Bronchial epithelial cell (primary cell): ENCODE measurements at places on chromosomes 6 and 20.

GRCh38 chr6:37313723-37314486 lies 39.9 kb upstream of the RNF8 start:
- DNase-seq, result no peak

DNA sequence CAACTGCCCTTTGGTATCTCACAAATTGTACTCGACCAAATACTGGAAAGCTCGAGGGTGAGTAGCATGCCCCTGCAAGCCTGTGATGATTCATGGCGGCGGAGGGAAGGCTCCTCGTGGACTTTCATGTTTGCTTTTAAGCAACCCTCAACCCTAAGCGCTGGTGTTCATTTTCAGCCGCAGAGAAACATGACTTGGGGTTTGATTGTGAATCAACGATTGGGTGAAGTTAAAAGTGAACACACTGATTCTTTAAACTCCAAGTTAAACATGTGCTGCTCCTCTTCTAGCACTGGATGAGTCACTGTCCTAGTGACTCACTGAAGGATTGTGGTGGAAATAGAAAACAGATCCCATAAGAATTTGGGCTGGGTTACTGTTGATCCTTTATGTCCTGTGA lies 8.3 kb downstream of the CD109 start:
- peak; percentile 100 for DNase-seq

GRCh38 chr20:62293111-62293784 lies 9.5 kb upstream of the ADRM1 start:
- no peak for DNase-seq

DNA sequence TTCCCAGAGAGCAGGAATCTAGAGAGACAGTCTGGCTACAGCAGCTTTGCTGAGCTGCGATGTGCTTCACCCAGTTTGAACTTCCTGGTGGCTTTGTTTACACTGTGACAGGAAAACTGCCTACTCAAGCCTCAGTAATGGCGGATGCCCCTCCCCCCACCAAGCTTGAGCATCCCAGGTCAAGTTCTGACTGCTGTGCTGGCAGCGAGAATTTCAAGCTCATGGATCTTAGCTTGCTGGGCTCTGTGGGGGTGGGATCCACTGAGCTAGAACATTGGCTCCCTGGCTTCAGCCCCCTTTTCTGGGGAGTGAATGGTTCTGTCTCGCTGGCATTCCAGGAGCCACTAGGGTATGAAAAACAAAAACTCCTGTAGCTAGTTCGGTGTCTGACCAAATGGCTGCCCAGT lies 91.0 kb upstream of the ESR1 start:
- DNase-seq, result peak; percentile 44

DNA sequence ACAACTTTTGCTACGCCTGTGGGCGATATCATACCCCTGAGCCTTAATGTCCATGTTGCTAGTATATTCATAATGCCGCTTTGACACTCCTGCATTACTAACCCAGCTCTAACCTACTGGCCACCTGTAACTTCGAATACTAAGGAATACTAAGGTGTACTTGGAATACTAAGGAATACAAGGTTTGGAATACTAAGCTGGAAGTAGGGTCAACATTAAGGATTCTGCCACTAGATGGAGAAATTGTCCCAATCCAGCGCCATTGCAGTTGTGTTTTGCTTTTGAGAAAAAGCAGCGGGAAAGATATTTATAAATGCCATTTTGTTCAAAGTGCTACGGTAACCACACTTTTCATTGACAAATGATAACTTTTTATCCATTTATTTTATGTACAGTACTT lies 10.7 kb downstream of the TBXT start:
- no peak for DNase-seq

GRCh38 chr6:14671261-14671681 lies 553.7 kb downstream of the CD83 start:
- peak; percentile 97 for DNase-seq

GRCh38 chr6:101392586-101393230 lies 800 bp upstream of the GRIK2 start:
- DNase-seq, result no peak

DNA sequence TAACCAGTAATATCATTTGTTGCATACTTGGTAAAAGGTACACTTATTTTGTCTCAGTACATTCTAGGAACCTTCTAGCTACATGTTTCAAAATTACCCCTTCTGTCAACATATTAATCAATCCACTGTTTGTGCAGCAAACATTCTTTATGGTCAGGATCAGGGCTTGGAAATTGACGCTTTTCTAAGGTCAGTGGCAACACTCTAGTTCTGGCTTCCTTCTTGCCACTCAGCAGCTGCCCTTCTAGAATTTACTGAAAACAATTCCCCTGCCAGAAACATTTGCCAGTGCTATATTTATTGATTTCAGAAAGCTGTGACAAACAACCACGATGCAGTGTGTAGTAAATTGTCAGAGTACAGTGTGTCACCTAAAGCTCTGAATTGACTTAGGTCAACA lies 84.7 kb upstream of the FBXL4 start:
- no peak for DNase-seq

GRCh38 chr20:31967830-31968249 lies at the start of gene XKR7:
Gene XKR7, plus strand, starts transcription at chr20:31968151. Its CDS starts 25 bp downstream, at chr20:31968176.
- DNase-seq, result no peak

DNA sequence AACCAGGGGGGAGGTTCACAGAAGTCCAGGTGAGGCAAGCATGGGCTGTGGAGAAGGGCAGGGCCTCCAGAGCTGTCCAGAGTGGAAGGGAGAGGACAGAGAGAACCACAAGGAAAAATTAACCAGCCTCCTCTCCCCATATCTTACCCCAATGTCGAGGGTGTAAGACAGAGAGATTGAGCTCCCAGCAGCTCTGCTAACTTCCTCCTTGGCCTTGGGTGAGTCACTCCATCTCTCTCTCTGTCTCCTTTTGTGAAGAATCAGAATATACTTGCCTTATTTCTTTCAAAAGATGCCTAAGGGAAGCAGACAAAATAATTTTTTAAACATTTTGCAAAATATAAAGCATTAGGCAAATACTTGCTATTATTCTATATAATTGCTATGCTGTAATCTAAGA lies 58.3 kb upstream of the IYD start:
- DNase-seq, result peak; percentile 33

DNA sequence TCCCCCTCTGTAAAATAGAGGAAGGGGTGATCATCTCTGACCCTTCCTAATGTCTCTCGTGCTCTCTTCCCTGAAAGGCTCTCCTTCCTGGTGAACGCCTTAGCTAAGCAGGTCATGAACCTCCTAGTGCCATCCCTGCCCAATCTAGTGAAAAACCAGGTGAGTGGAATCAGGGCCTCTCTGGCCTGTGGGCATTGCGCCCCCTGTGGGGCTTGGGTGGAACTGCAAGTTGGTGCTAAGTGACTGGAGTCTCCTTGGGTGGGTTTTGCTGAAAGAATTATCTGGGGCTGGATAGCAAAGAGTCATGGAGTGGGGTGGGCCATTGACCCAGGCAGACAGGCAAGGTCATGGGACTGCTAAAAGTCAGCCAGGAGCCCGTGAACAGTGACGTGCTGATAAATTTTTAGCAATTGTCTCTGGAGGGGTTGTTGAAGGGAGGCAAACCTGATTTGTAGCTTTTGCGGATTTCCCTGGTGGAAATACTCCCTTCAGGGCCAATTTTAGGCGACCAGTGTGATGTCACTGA lies 8.9 kb downstream of the BPIFB1 start:
- DNase-seq, result peak; percentile 16

DNA sequence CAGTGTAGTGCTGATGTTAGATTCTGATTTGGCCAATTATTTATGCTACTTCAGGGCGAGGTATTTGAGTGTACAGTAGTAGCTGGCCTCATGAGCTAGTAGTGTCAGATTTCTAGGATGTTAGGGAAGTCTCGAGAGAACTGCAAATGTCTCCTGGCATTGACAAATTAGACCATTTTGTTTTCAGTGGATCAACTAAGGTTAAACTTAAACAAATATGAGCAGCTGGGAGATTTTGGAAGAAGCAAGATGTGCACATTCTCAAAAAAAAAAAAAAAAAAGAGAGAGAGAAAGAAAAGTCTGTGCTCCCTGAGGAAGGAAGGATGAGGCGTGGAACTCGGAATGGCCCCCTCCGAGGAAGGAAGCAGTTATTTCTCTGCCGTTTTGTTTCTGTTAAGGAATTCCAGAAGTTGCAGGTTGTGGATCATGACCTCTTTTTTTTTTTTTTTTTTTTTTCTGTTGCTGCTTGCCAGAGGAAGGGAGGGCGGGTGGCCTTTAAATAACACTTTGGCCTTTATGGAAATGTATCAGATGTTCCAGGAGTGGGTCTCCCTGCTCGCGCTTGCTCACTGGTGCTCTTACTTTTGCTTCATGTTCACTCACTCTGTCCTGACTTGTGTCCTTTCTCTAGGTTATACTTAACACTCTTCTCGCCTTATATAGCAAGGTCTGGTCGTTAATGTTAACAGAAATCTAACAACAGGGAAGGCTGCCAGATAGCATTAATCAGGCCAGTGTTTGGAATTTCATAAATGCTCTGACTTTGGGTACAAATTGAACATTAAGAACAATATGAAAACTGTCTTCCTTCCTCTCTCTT lies 124.4 kb downstream of the TCP11 start:
- no peak for DNase-seq

- DNase-seq, result no peak
Observed at GRCh38 chr6:17197607-17198006, 83.6 kb upstream of the RBM24 start.

DNA sequence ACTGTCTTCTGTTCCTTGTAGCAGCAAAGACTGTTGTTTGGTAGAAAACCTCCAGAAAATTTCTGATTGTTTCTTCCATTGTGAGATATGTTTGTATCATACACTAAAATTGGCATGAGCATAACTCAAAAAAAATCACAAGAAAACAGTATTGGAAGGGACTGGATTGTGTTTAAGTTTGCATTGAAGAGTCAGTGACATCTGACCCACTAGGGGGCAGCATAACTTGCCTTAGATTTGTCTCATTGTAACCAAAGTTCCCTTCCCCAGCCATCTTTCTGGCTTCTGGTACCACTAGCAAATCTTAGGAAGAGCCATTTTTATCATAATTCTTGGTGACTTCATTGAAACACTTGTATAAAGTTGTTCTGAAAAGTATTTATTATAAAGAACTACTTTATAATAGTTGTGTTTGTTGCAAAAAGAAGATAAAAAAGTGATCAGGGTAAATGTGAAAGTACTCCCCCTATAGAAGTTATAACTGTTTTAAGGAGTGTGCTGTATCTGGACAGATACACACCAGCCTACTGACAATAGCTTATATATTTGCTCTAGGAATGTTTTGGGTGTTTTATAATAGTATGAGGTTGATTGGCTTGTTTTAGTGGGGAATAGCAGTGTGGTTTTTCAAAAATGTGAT lies 7.7 kb downstream of the CSTF1 start:
- DNase-seq, result peak; percentile 56

GRCh38 chr6:128882560-128882959 lies 378 bp upstream of the LAMA2 start:
- no peak for DNase-seq

GRCh38 chr6:44304282-44305199 lies 8.6 kb downstream of the AARS2 start:
- no peak for DNase-seq

GRCh38 chr20:32473231-32474008 lies 111.7 kb downstream of the NOL4L start:
- no peak for DNase-seq

- DNase-seq, result no peak
Observed at GRCh38 chr6:65199121-65199520, 507.9 kb downstream of the EYS start.

DNA sequence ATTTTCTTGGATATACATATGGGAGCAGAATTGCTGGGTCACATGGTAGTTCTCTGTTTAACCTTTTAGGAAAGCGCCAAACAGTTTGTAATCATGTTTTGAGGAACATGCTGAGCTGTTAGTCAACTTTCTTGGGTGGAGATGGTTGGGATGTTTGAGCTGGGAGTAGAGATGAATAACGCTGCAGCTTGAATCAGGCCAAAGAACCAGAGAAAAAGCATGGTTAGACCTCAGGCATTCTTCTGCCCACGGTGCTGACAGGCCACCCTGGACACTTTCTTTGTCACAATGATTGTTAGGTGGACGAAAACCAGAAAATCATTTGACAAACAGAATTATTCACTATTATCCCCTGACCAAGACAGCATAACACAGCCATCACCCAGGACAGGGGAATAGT lies 66.8 kb downstream of the PRDM1 start:
- DNase-seq, result no peak

DNA sequence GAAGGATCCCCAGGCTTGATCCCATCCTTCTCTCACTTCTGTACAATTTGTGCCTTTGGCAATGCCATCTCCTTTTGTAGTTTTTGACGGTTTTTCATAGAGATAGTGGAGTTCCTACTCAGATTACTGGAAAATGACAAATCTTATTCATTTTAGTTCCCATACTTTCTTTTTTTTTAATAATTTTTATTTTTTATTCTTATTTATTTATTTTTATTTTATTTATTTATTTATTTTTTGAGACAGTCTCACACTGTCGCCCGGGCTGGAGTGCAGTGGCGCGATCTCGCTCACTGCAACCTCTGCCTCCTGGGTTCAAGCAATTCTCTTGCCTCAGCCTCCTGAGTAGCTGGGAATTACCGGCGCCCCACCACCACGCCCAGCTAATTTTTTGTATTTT lies 4.3 kb upstream of the GABBR1 start:
- no peak for DNase-seq

DNA sequence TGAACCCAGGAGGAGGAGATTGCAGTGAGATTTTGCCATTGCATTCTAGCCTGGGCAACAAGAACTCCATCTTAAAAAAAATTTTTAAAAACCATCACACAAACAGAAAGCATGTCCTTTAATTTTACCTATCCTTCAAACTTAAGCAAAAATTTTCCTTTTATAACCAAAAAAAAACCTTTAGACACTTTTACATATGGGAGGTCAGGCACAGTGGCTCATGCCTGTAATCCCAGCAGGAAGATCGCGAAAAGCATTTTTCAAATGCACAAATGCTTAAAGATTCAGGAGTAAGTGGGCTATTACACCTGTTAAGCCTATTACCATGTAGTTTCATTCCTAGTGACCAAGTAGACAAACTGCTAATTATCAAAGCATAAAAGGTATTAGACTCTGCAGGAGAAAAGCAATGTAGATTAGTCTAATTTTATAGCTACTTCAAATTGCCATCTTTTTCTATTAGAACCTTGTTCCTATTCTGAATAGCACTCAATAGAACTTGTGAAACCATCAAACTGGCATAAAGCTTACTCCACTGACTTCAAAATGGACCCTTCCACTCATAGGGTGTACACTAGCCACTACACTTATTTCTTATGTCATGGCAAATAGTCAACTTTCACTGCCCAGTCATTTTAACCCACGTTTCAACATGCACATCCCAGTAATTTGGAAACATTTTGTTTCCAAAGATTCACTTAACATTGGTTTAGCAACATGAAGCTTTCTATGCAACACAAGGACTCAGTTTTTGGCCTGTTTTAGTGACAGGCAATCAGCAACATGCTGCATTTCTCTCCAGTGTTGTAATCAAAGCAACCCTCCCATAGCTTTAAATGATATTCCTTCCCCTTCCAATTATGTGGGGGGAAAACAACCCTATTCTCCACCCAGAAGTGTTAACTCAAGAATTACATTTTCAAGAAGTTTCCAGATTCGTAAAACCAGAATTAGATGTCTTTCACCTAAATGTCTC lies 4.0 kb downstream of the EEF1A1 start:
- DNase-seq, result peak; percentile 8

- no peak for DNase-seq
Observed at GRCh38 chr6:141437685-141438084, 695.0 kb upstream of the GJE1 start.
